Fibroblast of skin of scalp (primary cell): ENCODE measurements at places on chromosomes 1 and 21.

GRCh38 chr1:202752774-202753173 is 42.5 kb upstream of the SYT2 start:
- DNase-seq, result no peak

- no peak for DNase-seq
Observed at GRCh38 chr1:227788271-227789083, 27.0 kb upstream of the PRSS38 start.

DNA sequence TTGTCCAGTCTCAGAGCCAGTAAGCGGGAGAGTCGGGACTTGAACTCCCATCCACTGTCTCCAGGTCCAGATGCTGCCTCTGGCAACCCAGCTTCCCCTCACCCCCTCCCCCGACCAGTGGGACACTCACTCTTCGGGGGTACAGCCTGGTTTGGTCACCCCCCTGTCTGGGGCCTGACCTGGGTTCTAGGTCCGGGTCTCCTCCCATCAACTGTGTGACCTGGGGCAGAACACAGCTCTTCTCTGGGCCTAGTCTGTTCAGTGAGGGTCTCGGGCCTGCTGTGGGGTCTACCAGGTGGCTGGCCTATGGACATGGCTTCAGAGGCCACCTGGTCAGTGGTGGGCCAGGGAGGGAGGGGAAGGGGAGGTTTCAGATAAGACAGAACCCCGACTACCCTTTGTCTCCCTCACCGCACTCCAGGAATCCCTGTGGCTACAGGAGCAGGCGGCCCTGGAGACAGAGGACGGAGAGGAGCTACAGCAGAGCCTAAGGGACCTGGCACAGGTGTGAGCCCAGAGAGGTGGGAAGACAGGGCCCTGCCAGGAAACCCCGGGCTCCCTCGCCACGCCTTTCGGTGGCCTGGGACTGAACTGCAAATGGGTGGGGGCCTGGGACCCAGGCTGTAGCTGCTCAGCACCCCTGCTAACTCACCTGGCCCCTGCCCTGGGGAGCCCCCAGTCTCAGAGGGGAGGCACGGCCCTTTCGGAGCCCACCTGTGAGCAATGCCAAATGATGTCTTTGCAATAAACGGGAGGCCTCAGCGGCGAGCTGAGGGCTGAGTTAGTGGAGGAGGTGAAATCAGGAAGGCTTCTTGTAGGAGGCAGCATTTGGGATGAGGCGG is 4.1 kb upstream of the NBPF3 start:
- no peak for DNase-seq

- no peak for DNase-seq
Observed at GRCh38 chr1:174875306-174875705, 124.4 kb upstream of the CACYBP start.

DNA sequence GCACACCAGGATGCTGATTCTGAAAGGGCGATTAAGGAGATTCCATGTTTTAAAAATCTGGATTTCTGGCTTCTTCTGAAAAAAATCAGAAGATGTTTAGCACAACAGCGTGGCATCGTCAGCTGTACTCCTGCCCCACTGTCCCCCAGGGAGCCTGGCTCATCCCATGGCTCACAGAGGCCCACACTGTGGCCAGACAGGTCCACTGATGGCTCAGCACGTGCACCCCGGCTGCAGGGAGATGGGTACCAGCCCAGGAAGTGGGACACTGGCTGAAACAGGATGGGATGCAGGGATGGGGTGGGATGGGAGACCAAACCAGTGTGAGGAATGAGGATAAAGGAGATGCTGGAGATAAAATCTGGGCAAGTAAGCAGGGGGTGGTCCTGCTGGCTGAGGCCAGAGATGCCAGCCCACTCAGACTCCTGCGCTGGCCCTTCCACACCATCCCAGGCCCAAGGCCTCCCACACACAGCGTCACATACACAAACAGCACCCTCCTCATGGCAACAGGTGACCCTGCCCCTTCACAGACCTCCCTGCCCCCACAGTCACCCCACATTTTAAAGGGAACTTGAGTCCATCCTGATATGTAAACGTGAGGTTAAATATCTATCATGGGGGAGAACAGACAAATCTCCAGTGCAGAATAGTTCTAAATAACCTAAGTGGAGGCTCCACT is 23.9 kb upstream of the SAMD11 start:
- no peak for DNase-seq
